ENCODE measurements at places on chromosomes 4 and X.

DNA sequence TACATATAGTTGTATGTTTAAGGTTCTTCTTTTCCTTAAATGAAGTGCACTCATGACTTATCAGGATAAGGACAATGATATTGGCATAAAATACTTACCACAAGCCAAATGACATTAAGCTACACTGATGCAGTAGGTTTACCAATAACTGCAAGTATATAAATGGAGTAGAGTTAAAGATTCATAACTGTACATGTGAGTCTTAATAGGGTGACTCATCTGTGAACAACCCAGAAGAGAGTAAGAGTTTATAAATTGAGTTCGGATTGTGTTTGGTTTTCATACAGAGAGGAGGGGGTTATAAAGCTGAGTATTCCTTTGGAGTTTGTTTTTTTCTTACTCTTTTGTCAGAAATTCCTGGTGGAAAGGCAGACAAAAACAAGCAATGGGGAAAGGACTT is 144.8 kb downstream of the TLL1 start:
- DNase-seq = no peak

- no peak for DNase-seq
Measured at GRCh38 chr4:40579983-40580382, 49.7 kb downstream of the RBM47 start.

DNA sequence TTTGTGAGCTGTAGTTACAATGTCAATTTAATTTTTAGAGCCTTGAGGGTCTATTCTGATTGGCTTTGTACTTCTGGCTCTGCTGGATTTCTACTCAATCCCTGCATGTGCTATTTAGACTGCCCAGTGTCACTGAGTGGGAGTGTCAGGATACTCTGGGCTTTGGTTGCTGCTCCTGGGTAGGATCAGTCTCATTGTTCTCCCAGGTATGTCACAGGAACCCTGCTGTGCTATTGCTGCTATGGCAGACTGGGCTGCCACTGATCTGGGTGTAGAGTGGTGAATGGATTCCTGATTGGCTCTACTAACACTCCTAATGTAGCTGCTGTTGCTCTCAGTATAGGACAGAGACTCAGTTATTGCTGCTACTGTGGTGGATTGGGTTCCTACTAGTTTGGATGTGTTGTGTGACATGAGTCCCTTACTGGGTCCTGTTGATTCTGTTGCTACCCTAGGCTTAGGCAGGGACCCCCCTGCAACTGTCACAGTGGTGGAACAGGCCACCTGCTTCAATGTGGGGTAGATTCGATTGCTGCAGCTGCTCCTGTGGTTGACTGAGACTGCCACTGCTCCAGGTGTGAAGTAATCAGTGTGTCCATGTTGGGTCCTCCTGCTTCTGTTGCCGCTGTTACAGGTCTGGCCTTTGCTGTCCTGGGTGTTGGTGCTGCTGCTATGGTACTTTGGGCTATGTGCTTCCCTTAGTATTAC is 707.8 kb upstream of the AMOT start:
- DNase-seq = no peak

DNA sequence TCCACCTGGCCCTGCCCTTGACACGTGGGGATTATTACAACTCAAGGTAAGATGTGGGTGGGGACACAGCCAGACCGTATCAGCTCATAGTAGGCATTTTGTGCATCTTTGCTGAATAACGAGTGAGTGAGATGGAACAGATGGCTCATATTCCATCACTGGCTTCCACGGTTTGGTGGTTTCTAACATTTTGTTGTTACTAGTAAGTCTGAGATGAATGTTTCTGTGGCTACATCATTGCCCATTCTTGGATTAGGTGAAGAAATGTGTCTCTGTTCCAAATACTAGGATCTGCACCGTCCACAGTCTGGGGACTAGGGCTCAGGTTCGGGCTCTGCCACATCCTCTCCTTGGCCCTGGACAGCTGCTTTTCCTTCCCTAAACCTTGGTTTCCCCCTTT is 3.6 kb downstream of the ABLIM2 start:
- no peak for DNase-seq

DNA sequence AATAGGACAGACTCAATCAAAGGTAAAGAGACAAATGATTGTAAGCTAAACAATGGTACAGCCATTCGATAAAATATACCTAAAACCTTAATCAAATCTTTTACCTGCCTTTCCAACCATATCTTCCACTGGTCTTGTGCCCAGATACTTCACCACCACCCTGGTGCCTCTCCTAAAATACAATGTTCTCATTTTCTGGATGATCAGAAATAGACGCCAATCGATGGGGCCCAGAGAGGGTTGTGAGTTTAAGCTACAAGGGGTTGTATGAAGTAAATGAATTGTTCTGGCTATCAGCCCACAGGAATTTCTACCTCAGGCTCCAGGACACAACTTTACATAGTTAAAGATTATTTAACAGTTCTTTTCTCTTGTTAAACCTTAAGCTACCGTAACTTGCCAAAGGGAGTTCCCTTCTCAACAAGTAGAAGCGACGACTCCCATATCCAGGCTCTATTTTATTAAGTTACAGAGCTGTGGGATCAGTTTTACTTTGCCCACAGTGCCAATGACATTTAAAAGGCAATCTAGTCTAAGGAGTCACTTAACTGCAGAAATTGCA is 99.1 kb downstream of the CHRNA9 start:
- no peak for DNase-seq
